ENCODE measurements at places on chromosomes 16 and 17.
A peak's percentile ranks its signal among the peaks of the same experiment; 100 is the strongest.

- no peak for DNase-seq
Measured at GRCh38 chr17:66432996-66433551, 130.7 kb downstream of the PRKCA start.

- no peak for DNase-seq
Measured at GRCh38 chr17:17714261-17714866, 33.1 kb downstream of the RAI1 start.

DNA sequence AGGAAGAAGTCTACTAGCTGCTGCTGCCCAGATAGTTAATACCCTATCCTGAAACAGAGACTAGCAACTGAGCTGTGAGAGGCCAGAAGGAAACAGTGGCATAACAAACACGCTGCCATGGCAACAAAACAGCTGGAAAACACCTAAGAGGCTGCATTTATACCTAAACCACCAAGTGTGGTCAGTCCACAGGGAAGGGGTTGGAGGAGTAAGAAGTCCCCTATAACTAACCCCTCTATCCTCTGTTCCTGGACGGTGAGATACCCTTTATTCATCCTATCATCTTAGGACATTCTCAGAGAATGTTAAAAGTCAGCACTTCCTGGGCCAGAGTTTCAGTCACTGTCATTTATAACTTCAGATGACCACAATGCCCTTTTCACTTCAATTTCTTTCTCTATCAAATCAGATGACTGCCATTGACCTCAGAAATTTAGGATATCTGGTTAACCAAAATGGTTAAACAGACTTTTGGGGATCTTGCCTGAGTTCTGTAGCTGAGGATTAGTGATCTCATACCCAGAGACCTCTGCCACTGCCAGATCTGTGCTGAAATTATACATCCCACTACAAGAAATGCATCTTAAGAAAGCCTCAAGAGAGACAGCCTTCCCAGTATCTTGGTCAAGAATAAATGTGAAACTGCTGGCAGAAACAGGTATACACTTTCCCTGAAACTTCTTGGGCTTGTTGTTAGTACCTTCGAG lies 36.2 kb downstream of the STH start:
- DNase-seq, result peak; percentile 32

- no peak for DNase-seq
Measured at GRCh38 chr16:68973611-68974120, 130.3 kb downstream of the TANGO6 start.
